ENCODE measurements at places on chromosomes 4 and X.

GRCh38 chrX:30943984-30944383 lies 54.9 kb upstream of the TAB3 start:
- no peak for DNase-seq

GRCh38 chr4:19776021-19776459 lies 475.7 kb upstream of the SLIT2 start:
- DNase-seq: peak; percentile 47

DNA sequence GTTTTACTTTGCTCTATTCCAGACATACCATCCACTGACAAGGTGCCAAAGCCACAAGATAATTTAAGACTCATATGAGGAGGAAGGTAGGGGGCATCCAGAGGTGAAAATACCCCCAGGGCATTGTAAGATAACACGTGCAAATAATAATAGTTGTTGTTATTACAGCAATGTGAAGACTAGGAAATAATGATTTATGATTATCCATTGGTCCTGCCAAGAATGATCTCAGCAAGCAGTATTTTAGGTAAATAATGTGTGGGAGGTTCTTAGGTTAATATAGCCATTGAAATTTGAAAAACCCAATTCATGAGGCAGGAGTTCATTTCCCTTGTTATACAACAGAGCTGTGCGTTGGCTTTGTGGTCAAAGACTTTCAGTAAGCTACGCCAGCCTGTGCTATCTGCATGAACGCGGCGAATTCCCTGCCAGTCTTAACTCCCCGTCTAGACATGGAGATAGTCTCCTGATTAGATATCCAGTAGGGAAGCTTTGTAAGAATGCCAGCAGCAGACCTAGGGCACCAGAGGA lies 47.2 kb upstream of the MXRA5 start:
- DNase-seq: no peak

- no peak for DNase-seq
These were observed 49.9 kb downstream of the ELF4 start for GRCh38 chrX:130060122-130061069.

GRCh38 chr4:186021461-186022167 lies 47.3 kb upstream of the TLR3 start:
- DNase-seq: no peak

DNA sequence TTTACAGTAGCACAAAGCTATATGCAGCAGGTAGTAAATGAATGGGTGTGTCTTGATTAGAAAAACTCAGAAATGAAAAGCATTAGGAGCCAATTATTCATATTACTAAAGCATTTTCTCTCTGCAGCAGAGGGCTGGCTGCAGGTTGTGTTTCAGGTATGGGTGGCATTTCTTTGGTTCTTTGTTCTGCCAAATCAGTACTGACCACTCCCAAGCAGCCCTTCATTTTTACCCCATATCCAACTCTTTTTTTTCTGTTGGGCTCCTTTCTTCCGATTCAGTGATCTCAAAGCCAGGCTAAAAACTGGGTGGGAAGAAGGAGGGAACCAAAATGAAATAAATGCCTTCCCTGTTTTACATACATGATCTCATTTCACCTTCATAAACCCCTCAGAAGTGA lies 162.3 kb downstream of the SPRY1 start:
- no peak for DNase-seq

GRCh38 chrX:7746856-7747255 lies 96.1 kb upstream of the VCX start:
- DNase-seq: peak; percentile 29

- no peak for DNase-seq
These were observed 20.6 kb downstream of the LYAR start for GRCh38 chr4:4269331-4269731.

DNA sequence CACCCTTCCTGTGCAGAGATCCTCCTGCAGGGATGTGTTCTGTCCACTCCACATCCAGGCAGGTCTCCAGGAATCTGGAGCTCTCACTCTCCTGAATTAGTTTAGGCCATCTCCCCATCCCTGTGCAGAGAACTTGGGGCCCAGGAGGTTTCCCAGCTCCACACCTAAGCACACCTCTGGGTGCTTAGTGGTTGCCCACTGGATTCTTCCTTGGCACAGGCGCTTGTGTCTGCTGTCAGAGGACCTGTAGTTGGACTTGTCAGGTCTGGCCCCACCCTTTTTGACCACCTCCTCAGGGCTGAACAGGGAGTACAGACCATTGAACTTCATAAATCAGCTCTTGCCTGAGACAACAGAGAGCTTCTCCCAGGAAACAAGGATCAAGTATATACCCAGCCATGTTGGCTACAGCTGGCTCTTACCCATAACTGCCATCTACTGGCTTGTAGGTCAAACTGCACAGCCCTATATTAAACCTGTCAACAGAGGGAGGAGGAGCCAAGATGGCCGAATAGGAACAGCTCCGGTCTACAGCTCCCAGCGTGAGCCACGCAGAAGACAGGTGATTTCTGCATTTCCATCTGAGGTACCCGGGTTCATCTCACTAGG lies 275.5 kb downstream of the PPARGC1A start:
- no peak for DNase-seq

- DNase-seq: no peak
These were observed 39.3 kb upstream of the PDK3 start for GRCh38 chrX:24425806-24426205.

- DNase-seq: no peak
These were observed 8.1 kb downstream of the SEPTIN6 start for GRCh38 chrX:119684916-119685224.

DNA sequence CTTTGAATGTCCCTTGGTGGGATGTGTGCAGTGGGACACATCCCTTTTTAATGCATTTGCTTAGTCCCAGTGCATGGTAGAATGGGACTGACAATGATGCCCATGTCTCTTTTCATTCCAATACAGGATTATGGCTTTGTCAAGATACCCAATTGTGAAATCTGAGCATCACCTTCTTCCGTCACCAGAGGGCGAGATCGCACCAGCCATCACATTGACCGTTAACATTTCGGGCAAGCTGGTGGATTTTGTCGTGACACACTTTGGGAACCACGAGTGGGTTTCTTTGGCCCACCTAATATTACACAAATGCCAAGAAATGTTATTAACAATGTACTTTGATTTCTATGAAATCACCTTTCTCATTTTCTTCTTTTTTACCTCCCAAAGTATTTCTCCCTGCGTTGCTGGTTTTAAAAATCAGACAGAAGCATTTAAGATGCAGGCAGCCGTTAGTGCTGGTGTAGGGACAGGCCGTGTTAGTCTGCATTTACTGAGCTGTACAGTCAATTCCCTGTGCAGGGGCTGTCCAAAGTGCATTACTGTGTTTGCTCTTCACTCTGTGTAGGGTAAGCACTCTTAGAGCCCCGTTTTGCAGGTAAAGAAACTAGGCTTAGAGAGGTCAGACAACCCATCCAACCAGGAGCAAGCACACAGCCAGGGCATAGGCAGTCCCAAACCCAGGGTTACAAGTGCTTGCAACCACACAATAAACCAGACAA lies 46.5 kb downstream of the CWH43 start:
- no peak for DNase-seq

DNA sequence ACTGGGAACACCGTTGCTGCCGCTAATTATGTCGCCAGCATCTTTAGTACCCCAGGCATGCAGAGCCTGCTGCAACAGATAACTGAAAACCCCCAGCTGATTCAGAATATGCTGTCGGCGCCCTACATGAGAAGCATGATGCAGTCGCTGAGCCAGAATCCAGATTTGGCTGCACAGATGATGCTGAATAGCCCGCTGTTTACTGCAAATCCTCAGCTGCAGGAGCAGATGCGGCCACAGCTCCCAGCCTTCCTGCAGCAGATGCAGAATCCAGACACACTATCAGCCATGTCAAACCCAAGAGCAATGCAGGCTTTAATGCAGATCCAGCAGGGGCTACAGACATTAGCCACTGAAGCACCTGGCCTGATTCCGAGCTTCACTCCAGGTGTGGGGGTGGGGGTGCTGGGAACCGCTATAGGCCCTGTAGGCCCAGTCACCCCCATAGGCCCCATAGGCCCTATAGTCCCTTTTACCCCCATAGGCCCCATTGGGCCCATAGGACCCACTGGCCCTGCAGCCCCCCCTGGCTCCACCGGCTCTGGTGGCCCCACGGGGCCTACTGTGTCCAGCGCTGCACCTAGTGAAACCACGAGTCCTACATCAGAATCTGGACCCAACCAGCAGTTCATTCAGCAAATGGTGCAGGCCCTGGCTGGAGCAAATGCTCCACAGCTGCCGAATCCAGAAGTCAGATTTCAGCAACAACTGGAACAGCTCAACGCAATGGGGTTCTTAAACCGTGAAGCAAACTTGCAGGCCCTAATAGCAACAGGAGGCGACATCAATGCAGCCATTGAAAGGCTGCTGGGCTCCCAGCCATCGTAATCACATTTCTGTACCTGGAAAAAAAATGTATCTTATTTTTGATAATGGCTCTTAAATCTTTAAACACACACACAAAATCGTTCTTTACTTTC lies 1.8 kb downstream of the UBQLN2 start:
- DNase-seq: no peak

- no peak for DNase-seq
These were observed 85.1 kb downstream of the SORBS2 start for GRCh38 chr4:185726931-185727330.

DNA sequence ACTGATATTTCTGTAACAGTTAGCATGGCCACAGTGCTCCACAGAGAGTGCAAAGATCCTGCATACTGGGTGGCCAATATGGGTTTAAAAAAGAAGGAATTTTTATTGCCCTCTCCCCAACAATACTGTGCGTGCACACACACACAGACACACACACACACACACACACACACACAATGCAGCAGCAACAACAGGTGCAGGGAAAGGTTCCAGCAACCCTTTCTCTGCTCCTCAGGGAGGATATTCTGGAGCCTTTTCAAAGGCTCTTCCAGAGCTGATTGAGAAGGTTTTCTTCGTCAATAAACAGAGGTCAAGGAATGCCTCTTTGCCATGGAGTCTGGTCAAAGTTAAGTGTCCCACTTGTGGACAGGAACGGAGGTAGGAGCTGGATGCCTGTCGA lies 84.8 kb upstream of the ZFP42 start:
- no peak for DNase-seq

DNA sequence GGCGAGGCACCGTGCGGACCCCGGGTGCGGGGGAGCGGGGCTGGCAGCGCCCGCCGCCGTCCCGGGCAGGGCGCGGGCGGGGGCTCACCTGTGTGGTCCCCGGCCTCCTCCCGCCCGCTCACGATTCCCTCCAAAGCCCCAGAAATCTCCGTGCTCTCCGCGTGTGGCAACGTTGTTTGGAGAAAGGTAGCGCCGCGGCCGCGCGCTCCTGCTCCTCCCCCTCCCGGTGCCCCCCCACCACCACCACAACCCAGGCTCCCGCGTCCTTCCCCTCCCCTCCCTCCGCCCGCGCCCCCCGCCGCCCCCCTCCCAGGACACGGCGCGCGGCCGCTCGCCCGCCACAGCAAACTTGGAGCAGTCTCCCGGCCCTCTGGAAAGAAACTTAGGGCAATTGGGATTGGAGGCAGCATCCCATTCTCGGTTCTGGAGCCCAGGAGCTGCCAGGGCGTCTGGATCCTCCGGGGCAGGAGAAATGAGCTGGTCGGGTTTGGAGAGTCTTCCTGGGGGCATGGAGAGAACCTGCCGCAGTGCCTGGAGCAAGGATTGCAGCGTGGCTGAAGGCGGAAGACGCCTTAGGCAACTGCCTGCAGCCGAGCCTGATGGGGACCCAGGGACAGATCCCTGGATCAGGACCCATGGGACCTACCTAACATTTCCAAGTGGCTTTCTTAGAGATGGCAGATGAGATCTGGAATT lies 855 bp downstream of the KLF3 start:
- no peak for DNase-seq

- no peak for DNase-seq
These were observed at the start of gene PLAC1 for GRCh38 chrX:134658002-134658759. Gene PLAC1 (minus strand): TSS chrX:134658471. CDS start chrX:134566682, 91,789 bp downstream.

- no peak for DNase-seq
These were observed 40.9 kb upstream of the EOLA2 start for GRCh38 chrX:149979126-149979644.

DNA sequence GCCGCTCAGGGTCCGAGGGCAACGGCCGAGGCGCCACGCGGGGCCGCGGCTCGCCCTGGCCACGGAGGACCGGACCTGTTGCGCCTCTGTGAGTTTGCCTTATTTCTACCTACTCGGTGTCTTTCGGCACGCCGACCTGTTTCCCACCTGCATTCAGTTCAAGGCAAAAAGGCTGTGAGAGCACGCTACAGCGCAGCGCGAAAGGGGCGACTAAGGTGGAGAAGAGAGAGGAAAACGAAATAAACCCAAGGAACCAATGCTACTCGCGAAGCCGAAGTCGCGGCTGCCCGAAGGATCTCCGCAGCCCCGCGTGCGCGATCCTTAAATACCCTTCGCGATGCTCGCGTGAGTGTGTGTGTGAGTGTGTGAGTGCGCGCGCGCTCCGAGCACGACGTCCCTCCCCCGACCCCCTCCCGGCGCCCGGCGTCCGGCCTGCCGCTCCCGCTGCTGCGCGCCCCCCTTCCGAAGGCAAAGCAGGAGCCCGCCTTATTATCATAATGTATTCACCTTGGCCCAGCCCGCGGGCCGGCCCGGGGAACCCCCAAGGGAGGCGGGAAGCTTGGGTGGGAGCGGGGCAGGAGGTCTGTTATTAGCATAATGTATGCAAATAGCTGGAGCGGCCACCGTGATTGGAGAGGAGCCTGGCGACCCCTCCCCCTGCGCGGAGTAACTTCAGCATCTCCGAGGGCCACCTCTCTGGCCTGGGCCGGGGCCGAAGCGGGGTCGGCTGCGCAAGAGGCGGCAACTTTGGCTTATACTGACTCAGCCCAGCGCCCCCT lies at the start of gene COL25A1:
TSS of gene COL25A1 (minus strand) at position 298 of the 779 bp plus-strand sequence.
- no peak for DNase-seq

GRCh38 chr4:148445071-148445859 lies 3.1 kb upstream of the NR3C2 start:
- no peak for DNase-seq

- no peak for DNase-seq
These were observed at the start of gene CRLF2 for GRCh38 chrX:1212532-1212931. Gene CRLF2 (minus strand): TSS chrX:1212649. CDS start chrX:1212634, 15 bp downstream.

DNA sequence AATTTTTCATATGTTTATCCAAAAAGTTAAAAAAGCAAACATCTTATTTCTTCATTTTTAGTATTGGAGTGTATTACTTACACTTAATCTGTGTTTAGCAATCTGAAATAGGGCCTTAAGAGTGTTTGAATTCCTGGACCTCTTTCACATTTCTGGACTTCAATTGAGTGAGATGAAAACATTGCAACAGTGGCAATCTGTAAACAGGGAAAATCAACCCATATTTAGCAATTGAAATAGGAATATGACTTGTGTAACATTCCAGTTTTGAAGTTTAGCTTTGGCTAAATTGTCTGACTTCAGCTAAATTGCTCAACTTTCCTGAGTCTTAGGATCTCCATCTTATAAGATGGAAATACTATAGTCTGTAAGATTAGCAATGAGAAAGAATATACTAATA lies 34.6 kb upstream of the FHL1 start:
- no peak for DNase-seq

GRCh38 chrX:100368167-100368566 lies 41.9 kb downstream of the PCDH19 start:
- DNase-seq: no peak
